ENCODE measurements at places on chromosomes 5 and 9.

GRCh38 chr9:124013309-124014210 is 2.0 kb downstream of the LHX2 start:
- no peak for DNase-seq

- DNase-seq: no peak
Measured at GRCh38 chr5:179131321-179131835, 71.2 kb downstream of the ZNF354C start.

DNA sequence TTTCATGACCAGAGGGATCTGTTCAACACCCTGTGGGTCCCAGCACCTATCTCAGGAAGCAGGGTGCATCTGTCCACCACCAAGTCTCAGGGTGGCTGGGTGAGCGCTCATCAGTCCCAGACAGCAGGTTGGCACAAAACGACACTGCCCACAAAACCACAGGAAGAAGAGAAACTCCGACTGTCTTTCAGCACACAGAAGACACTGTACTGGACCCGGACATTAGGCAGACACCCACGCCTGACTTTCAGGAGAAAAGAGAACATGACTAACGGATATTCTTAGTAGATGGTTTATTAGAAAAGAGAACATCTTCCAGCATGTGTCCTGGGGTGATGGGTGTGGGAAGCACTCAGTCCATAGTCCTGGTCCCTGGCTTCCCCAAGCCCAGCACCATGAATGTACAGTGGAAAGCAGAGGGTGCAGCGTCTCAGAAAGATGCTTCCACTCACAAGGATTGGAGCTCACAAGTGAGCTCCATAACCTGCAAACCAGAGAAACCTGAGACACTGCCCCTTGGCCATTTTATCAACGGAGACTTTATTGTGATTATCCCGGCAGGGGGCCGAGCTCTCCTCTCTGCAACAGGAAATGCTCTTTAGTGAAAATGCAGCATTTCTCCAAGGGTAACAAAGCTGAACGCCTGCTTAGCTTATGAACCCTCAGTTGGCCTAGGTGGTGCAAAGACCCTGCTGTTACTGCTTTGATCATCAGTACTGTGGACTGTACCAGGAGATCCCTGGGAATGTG is 35.8 kb upstream of the LCP2 start:
- peak; percentile 47 for DNase-seq

DNA sequence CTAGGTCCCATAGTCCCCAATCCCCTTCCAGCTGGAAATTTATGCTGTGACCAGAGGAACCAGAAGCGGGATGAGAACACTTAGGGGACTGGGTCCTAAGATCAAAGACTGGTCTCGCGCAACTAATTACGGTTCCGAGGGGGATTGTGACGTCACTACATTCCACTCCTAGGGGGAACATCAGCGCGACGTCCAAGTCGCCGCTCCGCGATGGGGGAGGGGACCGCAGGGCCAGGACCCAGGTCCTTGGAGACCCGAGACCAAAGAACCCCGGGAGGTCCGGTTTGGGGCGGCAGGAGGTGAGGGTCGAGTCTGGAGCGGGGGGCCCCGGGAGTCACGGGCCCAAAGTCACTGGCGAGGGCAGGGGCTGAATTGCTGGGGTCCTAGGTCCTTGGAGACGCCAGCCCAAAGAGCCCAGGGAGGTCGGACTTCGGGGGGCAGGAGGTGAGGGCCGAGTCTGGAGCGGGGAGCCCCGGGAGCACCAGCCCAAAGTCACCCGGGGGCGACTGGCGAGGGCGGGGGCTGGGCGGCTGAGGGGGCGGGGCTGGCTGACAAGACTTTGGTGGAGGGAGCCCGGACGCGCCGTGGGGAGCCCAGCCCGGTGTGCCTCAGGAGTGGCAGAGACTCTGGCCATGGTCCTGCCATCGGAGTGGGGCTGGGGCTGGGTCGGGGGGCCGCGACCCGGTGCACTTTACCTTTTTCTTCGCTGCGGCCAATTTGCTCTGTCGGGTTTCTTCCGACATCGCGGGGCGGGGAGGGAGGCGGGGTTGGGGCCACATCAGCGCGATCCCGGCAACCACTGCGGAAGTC is at the start of gene GOLGA2:
Gene GOLGA2, minus strand, starts transcription at position 810 of the 810 bp plus-strand sequence. Its CDS starts 31 bp downstream, at position 779.
- DNase-seq: no peak

DNA sequence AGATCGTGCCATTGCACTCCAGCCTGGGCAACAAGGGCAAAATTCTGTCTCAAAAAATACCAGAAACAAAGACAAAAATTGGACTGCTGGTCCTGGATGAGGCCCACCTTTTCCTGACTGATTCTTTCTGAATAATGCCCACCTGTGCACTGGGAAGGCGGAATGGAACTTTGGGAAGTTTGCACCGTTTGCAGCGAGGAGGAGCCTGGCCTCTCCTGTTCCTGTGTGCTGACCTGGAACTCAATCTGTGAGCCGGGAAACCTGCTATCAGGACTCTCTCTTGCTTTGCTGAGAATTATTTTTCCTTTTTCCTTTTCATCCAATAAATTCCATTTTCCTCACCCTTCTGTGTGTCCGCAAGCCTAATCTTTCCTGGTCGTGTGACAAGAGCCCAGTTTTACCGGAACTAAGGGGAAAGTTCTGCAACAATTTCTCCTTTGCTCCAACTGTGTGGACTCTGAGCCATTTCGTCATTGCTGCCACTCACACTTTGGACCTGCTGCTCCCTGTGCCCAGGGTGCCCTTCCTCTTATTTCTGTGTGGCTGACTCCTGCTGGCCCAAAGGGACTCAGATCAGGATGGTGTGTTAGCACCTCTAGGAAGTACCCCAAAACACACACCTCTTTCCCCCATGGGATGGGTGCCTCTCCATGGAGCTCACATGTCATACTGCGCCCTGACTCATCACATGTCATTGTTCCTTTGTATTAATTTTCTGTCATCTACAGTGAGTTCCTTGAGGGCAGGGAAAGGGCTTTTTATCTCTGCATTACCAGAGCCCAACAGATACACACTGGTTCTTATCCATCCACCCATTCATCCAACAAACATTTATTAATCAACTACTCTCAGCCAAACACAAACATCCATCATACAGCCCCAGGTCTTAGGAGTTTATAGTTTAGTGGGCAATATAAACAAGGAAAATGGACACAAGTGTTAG is 4.7 kb upstream of the GLRX start:
- DNase-seq: no peak

DNA sequence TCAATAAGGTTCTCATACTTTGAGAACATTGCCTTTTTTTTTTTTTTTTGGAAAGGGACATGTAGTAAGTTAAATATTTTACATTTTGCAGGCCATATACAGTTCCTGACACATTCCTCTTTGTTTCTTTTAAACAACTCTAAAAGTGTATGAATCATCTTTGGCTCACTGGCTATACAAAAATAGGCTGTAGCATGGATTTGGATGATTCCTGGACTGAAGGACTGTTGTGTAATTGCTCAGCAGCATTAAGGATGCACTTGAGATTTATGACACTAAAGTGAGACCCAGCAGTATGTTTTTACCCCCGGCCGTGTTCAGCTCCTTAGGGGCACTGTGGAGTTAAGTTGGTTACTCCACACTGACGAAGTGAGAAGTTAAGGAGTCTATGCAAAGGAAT is 41.3 kb downstream of the VPS13A start:
- DNase-seq: no peak

DNA sequence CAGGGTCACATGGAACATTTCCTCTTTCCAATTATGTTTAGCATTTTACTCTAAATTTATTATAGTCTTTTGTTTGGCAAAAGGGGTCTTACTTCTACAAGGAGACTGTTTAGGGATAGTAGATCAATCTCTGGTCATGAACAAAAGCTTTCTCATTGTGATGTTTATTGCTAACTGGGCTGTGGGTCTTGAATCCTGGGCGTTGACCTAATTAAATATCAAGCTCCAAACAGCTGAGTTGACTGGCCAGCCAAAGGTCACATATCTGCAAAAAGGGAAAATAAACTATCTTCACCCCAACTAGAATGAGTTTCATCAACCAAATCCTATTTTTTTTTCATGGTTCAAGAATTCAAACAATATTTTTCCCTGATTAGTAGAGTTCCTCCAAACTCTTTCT is 245.4 kb upstream of the TUT7 start:
- DNase-seq: no peak

DNA sequence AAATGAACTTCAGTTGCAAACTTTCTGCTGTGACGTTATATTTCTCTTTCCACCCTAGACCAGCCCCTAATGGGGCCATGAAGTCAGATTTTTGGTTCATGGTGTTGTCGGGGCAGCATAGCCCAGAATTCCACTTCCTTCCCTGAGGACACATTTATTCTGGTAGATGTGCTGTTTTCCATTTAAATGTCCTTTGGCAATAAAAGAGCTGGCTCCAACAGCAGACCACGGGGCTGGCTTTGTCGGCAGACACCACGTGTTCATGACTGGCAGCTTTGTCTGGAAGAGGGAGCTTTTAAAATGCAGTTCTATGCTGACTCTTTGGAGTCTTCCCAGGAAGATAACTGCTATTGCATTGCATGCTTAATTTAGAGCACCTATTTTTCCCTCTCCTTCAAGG is 17.6 kb upstream of the LCP2 start:
- DNase-seq: no peak

DNA sequence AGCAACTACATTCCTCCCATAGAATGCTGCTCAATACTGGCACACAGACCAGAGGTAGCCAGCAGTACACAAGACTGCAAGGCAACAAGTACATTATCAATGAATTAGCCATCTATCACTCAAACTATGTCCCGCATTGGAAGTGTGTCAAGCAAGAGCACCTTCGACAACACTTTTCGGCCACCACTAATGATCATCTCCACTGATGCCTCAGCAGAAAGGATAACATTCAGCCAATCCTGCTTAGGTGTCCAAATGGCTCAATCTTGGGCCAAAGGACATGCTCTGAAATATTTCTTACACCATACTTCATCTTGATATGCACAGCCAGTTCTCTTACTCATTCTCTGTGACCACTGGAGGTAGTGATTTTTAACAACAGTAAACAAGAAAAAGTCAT is 25.0 kb downstream of the SKP1 start:
- no peak for DNase-seq

DNA sequence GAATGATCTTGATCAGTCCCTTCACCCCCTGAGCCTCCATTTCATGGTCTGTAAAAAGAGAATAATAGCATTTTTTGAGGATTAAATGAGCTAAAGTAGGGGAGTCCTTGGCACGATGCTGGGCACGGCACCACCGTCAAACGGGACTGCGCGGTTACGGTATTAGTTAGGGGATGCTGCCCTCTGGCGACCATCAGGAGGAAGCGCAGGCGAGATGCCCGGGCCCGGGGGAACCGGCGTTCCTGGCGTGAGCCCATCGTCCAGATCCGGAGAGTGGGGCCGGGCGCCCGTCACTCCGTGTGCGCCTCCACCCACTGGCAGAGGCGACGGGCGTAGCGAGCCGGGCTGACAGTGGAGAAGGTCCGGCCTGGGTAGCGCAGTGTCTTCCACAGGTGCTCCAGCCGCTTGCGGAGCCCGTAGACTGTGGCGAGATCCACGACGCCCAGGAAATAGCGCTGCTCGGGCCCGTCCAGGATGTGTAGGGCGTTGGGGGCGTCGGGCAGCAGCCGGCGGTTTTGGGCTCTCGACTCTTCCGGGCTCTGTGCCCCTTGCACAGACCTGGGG is 4.8 kb upstream of the ST6GALNAC4 start:
- DNase-seq: peak; percentile 77

DNA sequence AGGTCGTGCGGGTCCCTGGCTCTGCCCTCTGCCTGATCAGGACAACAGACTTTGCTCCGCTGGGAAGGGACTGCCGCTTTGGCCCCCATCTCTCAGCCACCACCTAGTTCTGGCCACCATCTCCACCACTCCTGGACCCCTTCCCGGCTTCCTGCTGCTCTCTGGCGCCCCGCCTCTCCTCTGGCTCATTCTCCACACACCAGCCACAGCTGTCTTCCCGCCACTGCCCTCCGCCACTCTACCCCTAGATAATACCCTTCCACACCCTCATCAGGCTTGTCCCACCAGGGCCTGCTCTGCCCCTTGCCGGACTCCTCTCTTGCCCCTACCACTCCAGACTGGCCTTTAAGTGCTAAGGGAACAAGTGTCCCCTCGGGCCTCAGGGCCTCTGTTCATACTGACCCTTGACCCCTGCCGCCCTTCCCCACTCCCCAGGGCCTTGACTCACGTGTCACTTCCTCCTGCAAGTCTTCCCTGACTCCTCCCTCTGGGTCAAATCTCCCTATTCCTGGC is 3.0 kb upstream of the CDX1 start:
- no peak for DNase-seq

- DNase-seq: no peak
Measured at GRCh38 chr5:132256783-132257130, 739 bp upstream of the PDLIM4 start.

DNA sequence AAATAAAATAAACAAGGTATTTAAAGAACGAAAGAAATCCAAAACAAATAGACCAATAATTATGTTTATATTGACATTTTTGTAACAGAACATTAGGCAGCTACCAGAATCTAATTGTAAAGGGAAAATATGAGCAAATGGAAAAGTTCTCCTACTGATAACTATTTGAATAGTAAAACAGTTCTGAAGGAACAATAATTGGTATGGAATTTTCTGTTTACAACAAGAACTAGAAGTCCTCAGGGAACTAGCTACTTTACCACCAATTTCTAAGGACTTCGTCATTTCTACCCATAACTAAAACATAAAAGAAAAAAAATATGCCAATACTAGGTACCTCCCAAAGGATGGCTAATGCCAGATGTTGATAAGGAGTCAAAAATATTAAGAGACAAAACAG is 58.5 kb downstream of the AP3B1 start:
- no peak for DNase-seq

GRCh38 chr5:145345511-145346287 is 489.4 kb downstream of the PRELID2 start:
- no peak for DNase-seq

DNA sequence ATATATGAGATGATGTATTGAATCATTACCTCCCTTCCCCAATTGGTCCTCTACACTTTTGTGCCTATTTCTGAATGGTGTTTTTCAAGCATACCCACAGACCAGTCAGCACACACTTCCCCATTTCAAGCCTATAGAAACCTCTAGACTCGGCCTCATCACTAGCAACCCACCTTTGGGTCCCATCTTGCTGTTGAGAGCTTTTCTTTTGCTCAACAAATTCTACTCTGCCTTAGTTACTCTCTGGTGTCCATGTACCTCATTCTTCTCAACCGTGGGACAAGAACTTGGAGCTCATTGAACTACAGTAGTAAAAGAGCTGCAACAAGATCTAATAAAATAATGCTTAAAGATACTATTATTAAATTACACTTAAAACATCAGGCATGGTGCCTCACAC is 49.0 kb upstream of the KDM4C start:
- no peak for DNase-seq

GRCh38 chr9:77954013-77954665 is 77.5 kb downstream of the GNAQ start:
- DNase-seq: no peak

Data from stimulated activated CD4-positive, alpha-beta T cell treated with anti-CD3 and anti-CD28 coated beads, Interleukin-12 subunit alpha, Interleukin-12 subunit beta, amount 100 ng/mL, for 4 hours (primary cell).